ENCODE measurements at places on chromosomes 4 and X.

GRCh38 chr4:120009731-120010130, 56.9 kb downstream of the MAD2L1 start:
- DNase-seq: no peak

- peak; percentile 63 for DNase-seq
These were observed 46.4 kb downstream of the SGMS2 start for GRCh38 chr4:107870916-107871786.

DNA sequence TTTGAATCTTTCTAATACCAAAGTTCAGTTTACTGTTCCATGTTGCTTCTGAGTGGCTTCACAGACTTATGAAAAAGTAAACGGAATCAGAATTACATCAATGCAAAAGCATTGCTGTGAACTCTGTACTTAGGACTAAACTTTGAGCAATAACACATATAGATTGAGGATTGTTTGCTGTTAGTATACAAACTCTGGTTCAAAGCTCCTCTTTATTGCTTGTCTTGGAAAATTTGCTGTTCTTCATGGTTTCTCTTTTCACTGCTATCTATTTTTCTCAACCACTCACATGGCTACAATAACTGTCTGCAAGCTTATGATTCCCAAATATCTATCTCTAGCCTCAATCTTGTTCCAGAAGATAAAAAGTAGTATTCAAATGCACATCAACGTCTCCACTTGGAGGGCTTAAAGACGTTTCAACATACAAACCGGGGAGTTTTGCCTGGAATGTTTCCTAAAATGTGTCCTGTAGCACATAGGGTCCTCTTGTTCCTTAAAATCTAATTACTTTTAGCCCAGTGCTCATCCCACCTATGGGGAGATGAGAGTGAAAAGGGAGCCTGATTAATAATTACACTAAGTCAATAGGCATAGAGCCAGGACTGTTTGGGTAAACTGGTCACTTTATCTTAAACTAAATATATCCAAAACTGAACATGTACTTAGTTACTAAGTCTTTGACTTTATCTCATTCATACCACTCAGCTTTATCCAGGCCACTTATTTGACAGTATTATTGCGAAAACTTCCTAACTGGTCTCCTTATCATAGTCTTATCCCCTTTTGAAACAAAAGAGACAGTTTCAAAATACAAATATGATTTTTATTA, 3.6 kb upstream of the AFP start:
- no peak for DNase-seq

GRCh38 chrX:73213734-73214425, 771 bp downstream of the NAP1L2 start:
- DNase-seq: no peak

- peak; percentile 4 for DNase-seq
These were observed 127.7 kb downstream of the PRKX start for GRCh38 chrX:3585719-3586118.

DNA sequence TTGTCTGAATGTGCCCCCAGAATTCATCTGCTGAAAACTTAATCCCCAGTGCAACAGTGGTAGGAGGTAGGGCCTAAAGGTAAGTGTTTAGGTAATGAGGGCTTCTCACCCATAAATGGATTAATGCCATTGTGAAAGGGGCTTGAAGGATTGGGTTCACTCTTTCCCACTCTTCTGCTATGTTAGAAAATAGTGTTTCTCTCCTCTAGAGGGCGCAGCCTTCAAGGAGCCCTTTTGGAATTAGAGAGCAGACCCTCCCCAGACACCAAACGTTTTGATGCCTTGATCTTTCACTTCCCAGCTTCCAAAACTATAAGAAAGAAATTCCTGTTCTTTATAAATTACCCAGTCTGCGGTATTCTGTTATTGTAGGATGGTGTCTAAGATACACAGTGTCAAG, 706.4 kb downstream of the SMARCA1 start:
- DNase-seq: no peak

DNA sequence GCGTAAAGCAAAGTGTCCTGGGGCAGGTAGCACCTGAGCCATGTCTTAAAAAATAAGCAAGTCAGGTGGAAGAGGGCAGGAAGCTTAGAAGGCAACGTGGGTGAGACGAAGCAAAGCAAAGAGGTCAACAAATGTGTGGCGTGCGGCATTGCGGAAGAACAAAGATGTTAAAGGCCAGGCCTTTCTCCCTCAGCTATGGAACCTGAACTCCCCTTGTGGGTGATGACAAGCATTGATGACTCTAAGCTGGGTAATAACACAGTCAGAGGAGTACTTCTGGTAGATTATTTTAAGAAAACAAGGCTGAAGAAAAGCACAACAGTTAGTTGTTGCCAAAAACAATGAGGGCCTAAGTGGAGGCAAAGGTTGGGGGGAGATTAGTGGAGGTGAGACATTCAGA, 29.0 kb upstream of the SORBS2 start:
- no peak for DNase-seq

DNA sequence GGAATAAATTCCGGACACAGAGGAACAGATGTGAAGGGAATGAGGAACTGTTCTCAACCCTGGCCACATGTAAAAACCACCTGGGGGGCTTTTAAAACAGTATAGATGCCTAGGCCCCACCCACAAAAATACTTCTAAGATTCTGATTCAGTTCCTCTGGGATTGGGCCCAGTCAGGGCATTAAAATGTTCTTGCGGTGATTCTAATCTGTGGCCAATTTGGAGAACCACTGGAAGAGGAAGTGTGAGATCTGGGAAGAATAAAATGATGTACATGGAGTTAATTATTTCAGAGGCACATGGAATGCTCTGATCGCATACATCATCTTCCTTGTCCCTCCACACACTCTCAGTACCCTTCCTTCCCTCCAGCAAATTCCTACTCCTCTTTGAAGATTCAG, 192.2 kb downstream of the APBB2 start:
- DNase-seq: no peak

DNA sequence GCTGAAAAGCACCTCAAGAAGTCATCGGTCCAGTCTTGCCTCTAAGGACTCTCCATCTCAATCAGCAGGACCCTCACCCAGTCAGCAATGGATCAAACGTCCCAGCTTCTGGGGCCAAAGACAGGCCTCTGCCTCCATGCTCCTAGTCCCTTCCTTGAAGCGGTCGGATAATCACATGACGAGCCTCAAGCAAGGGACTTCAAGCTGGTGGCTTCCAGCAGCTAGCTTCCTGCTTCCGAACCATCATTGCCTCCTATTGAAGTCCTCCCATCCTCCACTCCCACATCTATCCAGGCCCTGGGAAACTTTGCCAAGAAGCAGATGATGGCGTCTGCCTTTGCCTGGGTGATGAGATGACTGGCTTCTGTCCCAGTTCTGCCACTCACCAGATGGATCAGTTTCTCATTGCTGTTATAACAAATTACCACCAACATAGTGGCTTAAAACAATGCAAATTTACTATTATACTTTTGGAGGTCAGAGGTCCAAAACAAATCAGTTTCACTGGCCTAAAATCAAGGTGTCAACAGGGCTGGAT, 135.2 kb upstream of the MAMLD1 start:
- no peak for DNase-seq
